ENCODE measurements at places on chromosomes 3 and 15.

- no peak for DNase-seq
These were observed 37.6 kb upstream of the FBN1 start for GRCh38 chr15:48682942-48683651.

- DNase-seq = no peak
These were observed 165.1 kb downstream of the PPM1L start for GRCh38 chr3:160921020-160921635.

GRCh38 chr3:58117561-58118181 is 93.1 kb downstream of the DNASE1L3 start:
- no peak for DNase-seq

- DNase-seq = no peak
These were observed 16.8 kb downstream of the PLA2G4F start for GRCh38 chr15:42139596-42139995.

GRCh38 chr3:42191443-42191747 is 74.6 kb downstream of the CCK start:
- DNase-seq = no peak

DNA sequence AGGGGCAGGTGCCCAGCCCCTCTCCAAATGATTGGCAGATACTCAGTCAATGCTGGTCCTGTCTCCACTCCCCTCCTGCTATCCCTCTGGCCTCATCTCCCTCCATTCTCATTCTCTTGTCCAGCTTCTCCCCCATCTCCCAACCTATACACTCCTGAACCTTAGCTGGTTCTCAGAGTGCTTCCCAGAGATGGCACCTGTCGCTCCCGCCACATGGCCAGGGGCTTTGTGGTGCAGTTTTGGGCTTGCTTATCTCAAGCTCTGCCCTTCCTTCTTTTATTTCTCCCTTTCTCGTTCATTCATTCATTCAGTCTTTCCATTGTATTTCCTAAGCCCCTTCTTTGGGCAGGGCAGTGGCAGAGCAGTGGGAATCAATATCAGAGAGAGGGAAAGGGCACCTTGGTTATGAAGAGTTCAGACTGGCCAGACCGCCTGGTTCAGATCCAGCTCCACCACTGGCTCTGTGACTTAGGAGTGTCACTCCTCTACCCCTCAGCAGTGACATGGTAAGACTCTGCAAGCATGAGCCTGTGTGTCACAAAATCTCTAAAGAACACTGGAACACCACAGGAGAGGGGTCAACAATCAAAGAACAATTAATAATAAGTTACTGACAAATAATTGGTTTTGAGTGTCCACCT is 20.2 kb upstream of the CXCR6 start:
- no peak for DNase-seq

Data from NCI-H1048 (cell line).